ENCODE measurements at places on chromosomes 1 and 21. TPM values are rescaled to one million over a fixed set of nuclear protein-coding genes. Genes with fewer than 3 reads are reported as not detected.

Gene ZNF683
- not detected for total RNA-seq

Gene SMIM1
- not detected for total RNA-seq

Gene SYDE2
- 20.1 TPM for total RNA-seq

Gene ERICH3
- total RNA-seq, result not detected

Gene RHCE
- 0.17 TPM for total RNA-seq

Gene RXRG
- not detected for total RNA-seq

Gene PPFIA4
- 7.6 TPM for total RNA-seq

DNA sequence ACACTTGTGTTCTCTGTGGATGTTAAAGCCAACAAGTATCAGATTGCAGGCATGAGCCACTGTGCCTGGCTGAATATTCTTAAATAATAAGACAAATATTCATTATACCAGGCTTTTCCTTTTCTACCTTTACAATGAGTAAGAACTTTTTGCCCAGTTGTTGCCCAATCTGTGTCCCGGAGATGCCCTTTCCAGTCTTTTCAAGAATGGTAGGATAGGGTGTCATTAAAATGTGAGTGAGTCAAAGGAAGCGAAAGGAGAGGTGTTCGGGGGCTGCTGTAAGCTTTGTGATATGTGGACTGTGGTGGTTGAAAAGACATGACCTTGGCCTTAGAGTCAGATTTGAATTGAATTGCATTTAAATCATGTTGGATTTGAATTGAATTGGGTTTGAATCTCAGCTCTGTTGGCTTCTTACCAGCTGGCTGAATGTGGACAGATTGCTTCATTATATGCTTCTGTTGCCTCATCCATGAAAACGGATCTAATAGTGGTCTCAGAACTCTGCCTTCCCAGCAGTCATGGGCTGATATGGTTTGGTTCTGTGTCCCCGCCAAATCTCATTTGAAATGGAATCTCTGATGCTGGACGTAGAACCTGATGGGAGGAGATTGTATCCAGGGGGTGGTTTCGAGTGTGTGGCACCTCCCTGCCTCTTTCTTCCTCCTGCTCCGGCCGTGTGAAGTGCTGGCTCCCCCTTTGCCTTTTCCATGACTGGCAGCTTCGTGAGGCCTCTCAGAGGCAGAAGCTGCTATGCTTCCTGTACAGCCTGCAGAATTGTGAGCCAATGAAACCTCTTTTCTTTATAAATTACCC, 22.7 kb upstream of the AADACL3 start:
- peak; percentile 17 for DNase-seq
- no peak overlapping the region for H3K27ac ChIP-seq
- no peaks in the 10 kb centered on the region for H3K36me3 ChIP-seq
- H3K4me1 ChIP-seq, result 0 out of 2 replicates have a peak, but pooled peaks cover 7% of the 10 kb centered on the region
- H3K27me3 ChIP-seq, result no peaks in the 10 kb centered on the region

- peaks cover 9% of the 10 kb centered on the region for H3K4me1 ChIP-seq
- no peak for DNase-seq
- no peak overlapping the region for H3K27ac ChIP-seq
- no peak overlapping the region for H3K4me3 ChIP-seq
- no peaks in the 10 kb centered on the region for H3K27me3 ChIP-seq
- no peaks in the 10 kb centered on the region for H3K36me3 ChIP-seq
Measured at GRCh38 chr21:38386967-38387366, 111.3 kb downstream of the ERG start.

DNA sequence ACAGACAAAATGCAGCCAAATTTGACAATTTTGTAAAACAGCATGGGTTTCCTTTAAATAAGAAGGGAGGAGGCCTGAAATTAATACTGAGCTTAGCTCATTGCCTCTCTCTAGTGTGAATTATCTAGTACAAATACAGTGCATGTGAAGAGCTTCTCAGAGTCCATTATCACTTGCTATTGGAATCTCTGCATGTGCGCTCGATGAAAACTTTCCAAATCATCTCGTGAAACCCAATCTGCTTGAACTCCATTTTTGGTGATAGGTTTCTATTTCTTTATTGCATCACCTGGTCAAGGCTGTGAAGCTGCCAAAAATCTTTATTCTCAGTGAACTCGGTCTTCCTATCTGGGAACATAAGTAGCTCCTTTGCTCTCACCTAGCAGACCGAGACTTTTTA, 49.5 kb upstream of the LYPLAL1 start:
- DNase-seq, result no peak
- H3K27me3 ChIP-seq, result no peaks in the 10 kb centered on the region
- H3K4me3 ChIP-seq, result no peak overlapping the region
- peaks cover 6% of the 10 kb centered on the region for H3K4me1 ChIP-seq
- no peak overlapping the region for H3K27ac ChIP-seq

DNA sequence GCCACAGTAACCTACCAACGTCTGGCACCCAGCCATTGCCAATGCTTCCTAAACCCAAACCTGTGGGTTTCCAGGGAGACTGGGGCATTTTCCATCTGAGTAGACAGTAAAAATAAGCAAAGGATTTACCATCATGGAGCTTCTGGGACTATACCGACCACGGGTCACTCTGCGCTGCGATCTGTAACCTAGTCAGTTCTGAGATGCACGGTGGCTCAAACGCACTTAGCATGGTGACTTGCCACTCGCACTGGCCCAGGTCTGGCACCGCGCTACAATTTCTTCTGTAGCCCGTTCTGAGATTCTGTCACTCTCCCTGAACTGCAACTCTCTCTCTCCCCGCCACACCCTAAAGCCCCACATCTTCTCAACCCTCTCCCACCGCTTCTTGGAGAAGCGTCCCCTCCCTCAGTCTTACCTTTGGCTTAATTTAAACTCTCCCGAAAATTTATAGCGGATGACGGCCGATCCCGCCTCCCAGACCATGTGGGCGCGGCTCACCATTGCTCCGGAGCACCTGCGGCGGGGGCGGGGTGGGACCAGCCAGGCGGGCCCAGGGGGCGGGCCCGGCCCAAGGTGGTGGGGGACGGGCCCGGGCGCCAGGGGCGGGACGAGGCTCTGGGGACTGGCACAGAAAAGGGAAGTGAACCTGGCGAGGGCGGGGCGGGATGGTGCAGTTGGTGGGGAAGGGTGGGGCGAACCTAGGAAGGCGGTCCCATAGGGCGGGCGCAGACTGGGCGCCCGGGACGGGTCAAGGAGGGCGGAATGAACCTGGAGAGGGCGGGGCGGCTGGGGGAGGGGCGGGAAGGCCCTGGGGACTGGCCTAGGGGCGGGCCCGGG, 493 bp upstream of the MAP3K21 start:
- H3K27ac ChIP-seq, result no peak overlapping the region
- peaks cover 25% of the 10 kb centered on the region for H3K4me1 ChIP-seq
- peaks cover 26% of the 10 kb centered on the region for H3K27me3 ChIP-seq
- DNase-seq, result peak; percentile 98
- no peaks in the 10 kb centered on the region for H3K36me3 ChIP-seq
- H3K4me3 ChIP-seq, result peak overlapping the region; percentile 79

GRCh38 chr21:33948096-33948950, 32.7 kb upstream of the ATP5PO start:
- H3K4me1 ChIP-seq, result peaks cover 26% of the 10 kb centered on the region
- no peaks in the 10 kb centered on the region for H3K27me3 ChIP-seq
- peak; percentile 94 for DNase-seq
- H3K4me3 ChIP-seq, result peak overlapping the region; percentile 31
- peak overlapping the region; percentile 93 for H3K27ac ChIP-seq

All from GM23338 (cell line).